ENCODE measurements at places on chromosomes 4 and X. TPM values are rescaled to one million over a fixed set of nuclear protein-coding genes. Genes with fewer than 3 reads are reported as not detected.

The ZNF711 gene
- total RNA-seq, result 1.3 TPM

The CENPVL1 gene
- total RNA-seq, result not detected

The KLHL8 gene
- 17.4 TPM for total RNA-seq

The SPACA5B gene
- total RNA-seq, result not detected

The EDNRA gene
- not detected for total RNA-seq

The MTNR1A gene
- not detected for total RNA-seq

The GAGE12H gene
- total RNA-seq, result not detected

The TBX22 gene
- not detected for total RNA-seq

The GAGE12C gene
- total RNA-seq, result not detected

The CTAG1A gene
- total RNA-seq, result not detected

The NOA1 gene
- 29.6 TPM for total RNA-seq

The NUDT11 gene
- 3.2 TPM for total RNA-seq

The PLAC8 gene
- 132 TPM for total RNA-seq

The FAM241A gene
- 7.5 TPM for total RNA-seq

The DOK7 gene
- not detected for total RNA-seq

The PTCHD1 gene
- not detected for total RNA-seq

The CLDN2 gene
- total RNA-seq, result not detected

The ADGRG2 gene
- not detected for total RNA-seq

The GSX2 gene
- not detected for total RNA-seq

Data from activated naive CD8-positive, alpha-beta T cell treated with anti-CD3 and anti-CD28 coated beads for 36 hours (primary cell).